ENCODE measurements at places on chromosomes 2 and 18. TPM values are rescaled to one million over a fixed set of nuclear protein-coding genes. Genes with fewer than 3 reads are reported as not detected.

Gene SCG2
- total RNA-seq = not detected

Gene COPS9
- 115 TPM for total RNA-seq

Gene FER1L5
- total RNA-seq = 0.52 TPM

Gene HOXD13
- total RNA-seq = under 0.01 TPM

Gene CERKL
- total RNA-seq = not detected

Gene KCNE4
- total RNA-seq = 7.3 TPM

Gene TRIM54
- total RNA-seq = 60.0 TPM

Gene RGPD3
- total RNA-seq = 0.52 TPM
